ENCODE measurements at places on chromosomes 16 and 17.

DNA sequence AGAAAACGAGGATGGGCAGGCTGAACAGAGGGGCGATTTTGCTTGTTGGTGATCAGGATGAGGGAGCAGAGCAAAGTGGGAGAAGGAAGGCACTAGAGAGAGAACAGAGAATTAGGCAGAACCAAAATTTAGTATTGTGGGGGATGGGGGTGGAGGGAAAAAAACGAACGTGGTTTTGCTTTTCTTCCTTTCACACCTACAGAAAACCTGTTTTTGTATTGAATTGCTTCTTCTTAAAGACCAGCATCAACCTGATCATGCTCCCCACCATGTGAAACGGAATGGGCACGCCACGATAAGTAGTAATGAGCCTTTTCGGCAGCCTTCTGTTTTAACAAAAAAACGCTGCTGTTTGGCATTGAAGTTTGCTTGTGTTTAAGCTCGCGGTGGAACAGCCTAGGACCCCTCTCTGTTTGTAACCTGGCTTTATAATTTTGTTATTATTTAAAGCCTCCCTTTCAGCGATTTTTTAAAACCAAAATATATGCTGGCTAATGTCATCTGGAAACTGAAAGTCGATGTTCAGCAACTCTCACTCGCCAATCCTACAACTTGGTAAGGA is 36.8 kb downstream of the ERCC4 start:
- no peak for DNase-seq

- DNase-seq = no peak
Observed at GRCh38 chr16:12874186-12874585, 27.2 kb upstream of the SHISA9 start.

DNA sequence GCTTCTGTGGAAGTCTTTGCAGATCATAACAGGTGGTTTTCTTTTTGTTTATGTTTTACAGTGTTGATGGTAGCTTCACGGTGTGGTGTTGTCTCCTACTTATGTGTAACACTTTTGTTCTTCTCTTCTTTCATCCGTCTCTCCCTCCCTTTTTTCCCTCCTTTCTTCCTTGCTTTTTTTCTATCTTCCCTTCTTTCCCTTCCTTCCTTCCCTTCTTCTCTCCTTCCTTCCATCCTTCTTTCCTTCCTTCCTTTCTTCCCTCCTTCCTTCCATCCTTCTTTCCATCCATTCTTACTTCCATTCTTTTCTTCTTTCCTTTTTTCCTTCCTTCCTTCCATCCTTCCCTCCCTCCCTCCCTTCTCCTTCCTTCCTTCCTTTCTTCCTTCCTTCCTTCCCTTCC is 31.4 kb downstream of the IRX5 start:
- DNase-seq = no peak

GRCh38 chr16:68113765-68114240 is 28.6 kb downstream of the NFATC3 start:
- no peak for DNase-seq

DNA sequence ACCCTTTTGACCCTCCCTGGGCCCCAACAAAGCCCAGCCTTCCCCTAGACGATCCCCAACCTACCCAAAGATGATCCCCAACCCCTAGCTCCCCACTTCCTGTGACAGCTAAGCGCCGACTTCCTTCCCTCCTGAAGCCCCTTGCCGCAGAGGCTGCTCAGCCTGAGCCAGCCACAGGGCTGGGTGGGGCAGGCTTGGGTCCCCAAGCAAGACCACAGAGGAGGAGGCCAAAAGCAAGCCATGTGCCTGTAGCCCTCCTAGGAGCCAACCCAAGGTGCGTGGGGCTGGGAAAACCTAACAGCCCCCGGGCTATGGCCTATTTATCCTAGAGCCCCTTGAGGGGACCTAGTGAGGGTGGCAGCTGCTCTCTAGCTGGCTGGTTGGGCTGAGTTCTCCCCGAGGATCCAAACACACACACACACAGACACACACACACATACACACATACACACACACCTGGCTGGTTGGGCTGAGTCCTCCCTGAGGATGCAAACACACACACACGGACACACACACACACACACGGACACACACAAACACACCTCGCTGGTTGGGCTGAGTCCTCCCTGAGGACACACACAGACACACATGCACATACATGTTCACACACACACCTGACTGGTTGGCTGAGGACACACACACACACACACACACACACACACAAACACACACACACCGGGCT is 4.8 kb downstream of the ARRB2 start:
- peak; percentile 57 for DNase-seq

DNA sequence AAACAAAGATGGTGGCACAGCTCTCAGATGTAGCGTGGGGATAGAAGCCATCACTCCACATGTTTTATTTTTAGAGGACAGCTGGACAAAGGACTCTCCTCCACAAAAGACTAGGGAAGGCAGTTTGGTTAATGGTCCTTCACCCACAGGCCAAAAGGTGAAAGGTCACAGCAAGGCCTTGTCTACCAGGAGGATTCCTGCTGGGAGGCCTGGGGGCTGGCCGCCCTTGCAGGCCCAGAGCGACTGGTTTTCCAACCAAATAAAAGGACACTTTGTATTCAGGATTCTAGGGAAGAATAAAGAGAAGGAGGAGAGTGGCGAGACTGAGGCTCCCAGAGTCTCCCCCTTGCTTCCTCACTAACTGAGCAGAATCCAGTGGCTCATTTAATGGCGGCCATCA is 94.3 kb downstream of the AXIN2 start:
- DNase-seq = no peak
